GOT3 (cell line): ENCODE measurements at places on chromosomes 6 and 20.

DNA sequence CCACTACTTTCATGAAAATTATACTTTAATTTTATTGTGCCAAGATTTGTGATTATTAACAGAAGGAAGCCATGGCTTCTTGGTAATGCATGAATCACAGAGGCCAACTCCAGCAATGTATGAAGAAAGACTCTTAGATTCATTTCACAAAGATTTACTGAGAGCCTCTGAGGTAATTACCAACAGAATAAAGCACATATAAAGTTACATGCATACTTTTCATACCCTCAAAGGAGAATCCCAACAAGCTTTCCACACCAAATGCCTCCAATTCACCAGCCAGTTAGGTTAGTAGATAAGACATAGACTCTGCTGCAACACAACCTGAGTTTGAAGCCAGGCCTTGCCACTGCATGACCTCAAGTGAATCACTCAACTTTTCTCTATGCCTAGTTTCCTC, 41.9 kb downstream of the HBS1L start:
- DNase-seq: no peak

- DNase-seq: no peak
These were observed 60.4 kb upstream of the AKAP12 start for GRCh38 chr6:151179321-151179720.

GRCh38 chr20:7272512-7272911, 505.0 kb downstream of the BMP2 start:
- no peak for DNase-seq

- no peak for DNase-seq
These were observed 45.3 kb downstream of the RNF24 start for GRCh38 chr20:3970016-3970415.

DNA sequence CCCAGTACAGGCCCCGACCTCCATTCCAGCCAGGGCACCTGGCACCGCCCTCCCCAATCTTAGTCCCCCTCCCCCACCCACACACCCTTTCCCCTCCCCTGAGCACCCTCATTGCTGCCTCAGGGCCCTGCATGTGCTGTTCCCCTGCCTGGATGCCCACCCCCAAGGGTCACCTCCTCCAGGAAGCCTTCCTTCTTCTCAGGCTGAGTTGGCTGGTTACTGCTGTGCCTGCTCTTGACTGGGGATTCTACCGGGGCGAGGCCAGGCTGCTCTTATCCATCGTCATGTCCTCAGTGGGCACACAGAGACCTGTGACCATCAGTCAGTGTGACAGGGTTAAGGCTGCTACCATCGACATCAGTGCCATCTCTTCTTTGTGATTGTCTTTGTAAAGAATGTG, 23.6 kb downstream of the BHLHE23 start:
- DNase-seq: no peak

- no peak for DNase-seq
These were observed 10.3 kb downstream of the GFRA4 start for GRCh38 chr20:3652676-3653596.

- no peak for DNase-seq
These were observed 328.5 kb downstream of the CDH26 start for GRCh38 chr20:60286764-60287163.

DNA sequence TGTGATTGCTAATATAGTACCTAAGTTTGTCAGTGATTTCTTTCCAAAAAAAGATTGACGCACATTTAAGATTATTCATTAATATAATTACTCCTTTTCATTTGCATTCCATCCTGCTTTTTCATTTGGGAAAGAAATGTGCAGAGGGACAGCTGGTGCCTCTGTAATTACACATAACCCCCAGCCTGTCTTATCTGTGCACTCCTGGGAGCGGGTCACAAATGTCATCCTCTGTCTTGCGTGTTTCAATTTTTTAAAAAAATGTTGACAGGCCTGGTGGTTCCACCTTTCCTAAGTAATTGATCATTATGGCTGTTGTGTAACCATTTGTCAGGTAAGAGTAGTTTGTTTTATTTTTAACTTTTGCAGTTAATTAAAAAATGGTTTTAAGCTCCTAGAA, 92.7 kb downstream of the SLX4IP start:
- no peak for DNase-seq

- no peak for DNase-seq
These were observed 469.5 kb downstream of the QKI start for GRCh38 chr6:163883984-163884383.

GRCh38 chr6:44548319-44548718, 160.8 kb downstream of the CDC5L start:
- no peak for DNase-seq

DNA sequence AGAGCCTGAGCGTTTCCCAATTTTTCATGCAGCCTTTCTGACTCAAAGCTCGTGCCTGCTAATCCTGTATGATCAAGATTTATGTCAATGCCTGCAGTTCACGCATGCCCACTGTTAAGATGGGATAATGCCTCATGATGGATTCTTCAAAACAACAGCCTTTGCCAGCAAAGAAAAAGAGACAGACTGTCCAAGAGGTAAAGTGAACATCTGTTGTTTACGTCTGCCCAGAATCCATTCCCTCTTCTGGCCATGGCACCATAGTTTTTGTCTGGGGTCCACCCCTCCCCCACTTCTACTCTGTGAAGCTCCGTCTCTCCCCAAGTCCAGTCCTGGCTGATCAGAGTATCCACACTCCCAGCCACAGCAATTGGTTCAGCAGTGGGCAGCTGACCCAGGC, 91.9 kb upstream of the EYA2 start:
- no peak for DNase-seq

DNA sequence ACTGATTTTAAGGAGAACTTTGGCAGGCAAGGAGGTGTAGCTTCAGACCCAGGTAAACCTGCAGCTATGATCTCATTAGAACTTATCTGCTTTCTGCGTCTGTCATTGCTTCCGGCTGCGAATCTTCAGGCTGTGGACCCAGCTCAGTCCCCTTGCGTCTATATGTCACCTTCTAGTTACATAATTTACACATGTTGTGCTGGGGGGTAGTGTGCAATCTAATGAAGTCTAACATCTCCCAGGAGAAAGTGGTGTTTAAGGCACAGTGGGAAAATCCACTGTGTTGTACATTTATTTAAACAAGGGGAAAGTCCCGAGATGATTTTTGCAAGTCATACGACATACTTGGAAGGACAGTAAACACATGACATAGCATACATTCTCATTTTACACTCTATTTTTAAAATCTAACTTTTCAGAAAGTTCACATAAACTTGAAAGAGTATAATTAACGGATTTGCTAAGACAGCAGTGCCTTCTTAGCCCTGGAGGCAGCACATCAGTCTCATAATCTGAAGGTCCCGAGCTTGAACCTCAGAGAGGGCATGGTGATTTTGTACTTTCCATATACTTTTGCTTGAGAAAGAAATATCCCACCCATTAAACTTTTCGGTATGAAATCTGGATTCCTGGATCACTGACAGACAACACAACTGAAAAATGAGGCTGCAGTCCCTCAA, 35.2 kb downstream of the GPX6 start:
- no peak for DNase-seq

DNA sequence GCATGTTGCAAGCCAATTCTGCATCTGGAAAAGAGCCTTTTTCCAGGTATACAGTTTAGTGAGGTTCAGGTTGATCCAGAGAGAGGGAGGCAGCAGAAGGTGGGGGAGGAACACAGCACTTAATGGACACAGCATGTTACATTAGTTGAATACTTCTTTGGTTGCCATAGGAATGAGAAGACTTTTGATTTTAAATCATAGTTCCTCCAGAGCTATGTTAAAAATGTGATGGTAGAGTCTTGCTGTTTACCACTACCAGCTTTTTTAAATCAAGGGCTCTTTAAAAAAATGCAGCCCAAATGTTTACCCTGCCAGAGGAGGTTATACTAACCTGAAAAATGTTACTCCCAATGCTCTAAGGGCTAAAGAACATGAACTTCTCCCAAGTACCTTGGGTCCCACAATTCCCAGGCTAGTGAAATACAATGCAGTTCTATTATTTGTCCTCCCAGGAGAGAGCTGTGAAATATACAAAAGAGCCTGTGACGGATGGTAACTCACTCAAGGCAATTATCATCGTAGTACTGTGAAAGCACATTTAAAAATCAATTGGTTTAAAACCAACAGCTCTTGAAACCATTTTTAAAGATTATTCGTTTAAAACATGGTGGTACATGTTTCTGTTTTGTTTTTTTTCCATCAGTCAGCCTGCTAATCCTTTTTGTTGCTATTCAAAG, 6.9 kb upstream of the PHACTR1 start:
- no peak for DNase-seq

DNA sequence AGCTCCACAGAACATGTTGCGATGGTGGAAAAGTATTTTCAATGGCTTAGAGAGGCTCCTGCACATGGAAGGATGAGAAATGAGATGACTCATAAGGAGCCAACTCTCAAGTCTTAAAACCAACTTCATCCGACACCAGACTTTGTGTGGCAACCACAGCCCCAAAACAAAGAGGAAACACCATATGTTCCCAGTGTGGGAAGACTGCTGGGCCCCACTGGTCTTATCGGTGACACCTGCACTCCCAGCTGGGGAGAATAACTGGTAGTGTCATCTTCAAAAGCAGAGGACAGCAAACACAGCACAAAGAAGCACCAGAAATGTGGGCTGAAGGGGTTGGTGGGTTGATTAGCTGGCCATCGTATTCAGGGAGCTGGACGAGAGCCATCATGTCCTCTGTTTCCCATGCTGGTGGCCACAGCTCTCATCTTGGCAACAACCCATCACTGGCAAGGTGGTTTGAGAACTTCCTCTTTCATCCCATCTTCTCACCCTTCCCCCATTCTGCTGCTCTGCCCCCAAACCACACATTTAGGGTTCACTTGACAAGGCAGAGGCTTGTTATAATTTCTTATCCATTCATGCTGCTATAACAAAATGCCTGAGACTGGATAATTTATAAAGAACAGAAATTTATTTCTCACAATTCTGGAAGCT, 46.0 kb upstream of the TASP1 start:
- no peak for DNase-seq

DNA sequence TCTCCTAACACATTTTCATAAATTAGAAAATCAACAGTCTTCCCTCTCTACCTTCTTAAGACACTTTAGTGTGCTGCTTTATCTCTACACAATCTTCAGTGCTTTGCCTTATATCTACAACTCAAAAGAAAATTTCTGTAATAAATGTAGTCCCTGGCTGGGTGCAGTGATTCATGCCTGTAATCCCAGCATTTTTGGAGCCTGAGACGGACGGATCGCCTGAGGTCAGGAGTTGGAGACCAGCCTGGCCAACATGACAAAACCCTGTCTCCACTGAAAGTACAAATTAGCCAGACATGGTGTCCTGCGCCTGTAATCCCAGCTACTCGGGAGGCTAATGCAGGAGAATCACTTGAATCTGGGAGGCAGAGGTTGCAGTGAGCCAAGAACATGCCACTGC, 9.7 kb upstream of the EDN1 start:
- DNase-seq: no peak

- DNase-seq: no peak
These were observed 14.1 kb downstream of the CDK5RAP1 start for GRCh38 chr20:33387177-33387576.

GRCh38 chr6:3139090-3139903, 18.0 kb downstream of the TUBB2A start:
- DNase-seq: no peak

- no peak for DNase-seq
These were observed 190.9 kb downstream of the CENPW start for GRCh38 chr6:126530775-126531174.

DNA sequence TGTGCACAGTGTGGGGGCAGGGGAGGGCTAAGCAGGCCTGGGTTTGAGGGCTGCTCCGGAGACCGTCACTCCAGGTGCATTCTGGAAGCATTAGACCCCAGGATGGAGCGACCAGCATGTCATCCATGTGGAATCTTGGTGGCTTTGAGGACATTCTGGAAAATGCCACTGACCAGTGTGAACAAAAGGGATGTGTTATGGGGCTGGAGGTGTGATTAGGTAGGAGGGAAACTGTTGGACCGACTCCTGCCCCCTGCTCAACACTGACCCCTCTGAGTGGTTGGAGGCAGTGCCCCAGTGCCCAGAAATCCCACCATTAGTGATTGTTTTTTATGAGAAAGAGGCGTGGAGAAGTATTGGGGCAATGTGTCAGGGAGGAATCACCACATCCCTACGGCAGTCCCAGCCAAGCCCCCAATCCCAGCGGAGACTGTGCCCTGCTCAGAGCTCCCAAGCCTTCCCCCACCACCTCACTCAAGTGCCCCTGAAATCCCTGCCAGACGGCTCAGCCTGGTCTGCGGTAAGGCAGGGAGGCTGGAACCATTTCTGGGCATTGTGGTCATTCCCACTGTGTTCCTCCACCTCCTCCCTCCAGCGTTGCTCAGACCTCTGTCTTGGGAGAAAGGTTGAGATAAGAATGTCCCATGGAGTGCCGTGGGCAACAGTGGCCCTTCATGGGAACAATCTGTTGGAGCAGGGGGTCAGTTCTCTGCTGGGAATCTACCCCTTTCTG, 44.0 kb upstream of the TTPAL start:
- no peak for DNase-seq
